ENCODE measurements at places on chromosomes 16 and 17.

DNA sequence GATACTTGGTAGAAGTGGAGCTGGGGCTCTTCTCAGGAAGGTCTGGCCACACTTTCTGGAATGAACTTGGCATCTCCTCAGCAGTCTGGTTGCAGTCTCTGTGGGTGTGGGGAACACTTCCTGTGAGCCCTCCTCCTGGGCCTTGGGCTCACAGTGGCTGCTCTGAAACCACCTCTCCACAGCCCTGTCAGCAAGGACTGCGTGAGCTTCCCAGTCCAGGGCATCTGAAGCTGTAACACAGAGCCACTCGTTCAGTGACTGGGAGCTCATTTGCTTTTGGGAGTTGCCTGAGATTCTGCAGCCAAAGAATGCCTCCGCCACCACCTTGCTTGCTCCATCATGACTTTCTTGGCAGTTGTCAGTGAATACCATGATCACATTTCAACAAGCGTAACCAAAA, 60.0 kb downstream of the CLEC16A start:
- DNase-seq: no peak

DNA sequence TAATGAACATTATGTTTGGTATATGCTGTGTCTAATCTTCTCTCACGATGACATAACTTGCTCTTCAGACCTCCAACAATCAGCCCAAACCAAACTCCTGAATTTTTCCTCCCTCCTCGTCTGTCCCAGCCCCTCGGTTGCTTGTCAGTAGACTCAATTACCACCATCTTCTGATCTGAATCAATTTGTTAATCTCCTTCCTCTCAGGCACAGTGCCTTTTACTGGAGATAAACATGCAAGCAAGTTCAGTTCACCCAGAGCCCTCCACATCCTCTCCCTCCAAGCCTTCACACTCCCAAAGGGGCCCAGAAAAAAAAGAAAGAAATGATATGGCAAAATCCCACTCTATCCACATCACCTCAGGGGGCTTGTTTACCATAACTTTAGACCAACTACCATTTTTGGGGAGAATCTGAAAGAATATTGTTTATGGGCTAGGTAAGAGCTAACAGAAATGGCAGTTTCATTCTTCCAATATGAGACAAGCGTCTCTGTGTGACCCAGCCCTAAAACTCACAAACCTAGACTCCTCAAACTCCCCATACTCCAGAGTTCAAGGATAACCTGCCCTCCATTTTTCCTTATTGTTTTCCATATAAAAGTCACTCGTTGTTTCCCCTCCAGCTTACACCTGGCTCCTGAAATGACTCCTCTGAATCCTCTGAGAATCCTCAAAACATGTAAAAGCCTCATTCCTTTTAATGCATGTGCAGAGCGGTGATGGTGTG, 1.5 kb downstream of the TEX2 start:
- no peak for DNase-seq

- no peak for DNase-seq
Measured at GRCh38 chr16:57735755-57736418, at the start of gene KATNB1. Gene KATNB1, plus strand, starts transcription at chr16:57735770. Its CDS starts 1,474 bp downstream, at chr16:57737244.

DNA sequence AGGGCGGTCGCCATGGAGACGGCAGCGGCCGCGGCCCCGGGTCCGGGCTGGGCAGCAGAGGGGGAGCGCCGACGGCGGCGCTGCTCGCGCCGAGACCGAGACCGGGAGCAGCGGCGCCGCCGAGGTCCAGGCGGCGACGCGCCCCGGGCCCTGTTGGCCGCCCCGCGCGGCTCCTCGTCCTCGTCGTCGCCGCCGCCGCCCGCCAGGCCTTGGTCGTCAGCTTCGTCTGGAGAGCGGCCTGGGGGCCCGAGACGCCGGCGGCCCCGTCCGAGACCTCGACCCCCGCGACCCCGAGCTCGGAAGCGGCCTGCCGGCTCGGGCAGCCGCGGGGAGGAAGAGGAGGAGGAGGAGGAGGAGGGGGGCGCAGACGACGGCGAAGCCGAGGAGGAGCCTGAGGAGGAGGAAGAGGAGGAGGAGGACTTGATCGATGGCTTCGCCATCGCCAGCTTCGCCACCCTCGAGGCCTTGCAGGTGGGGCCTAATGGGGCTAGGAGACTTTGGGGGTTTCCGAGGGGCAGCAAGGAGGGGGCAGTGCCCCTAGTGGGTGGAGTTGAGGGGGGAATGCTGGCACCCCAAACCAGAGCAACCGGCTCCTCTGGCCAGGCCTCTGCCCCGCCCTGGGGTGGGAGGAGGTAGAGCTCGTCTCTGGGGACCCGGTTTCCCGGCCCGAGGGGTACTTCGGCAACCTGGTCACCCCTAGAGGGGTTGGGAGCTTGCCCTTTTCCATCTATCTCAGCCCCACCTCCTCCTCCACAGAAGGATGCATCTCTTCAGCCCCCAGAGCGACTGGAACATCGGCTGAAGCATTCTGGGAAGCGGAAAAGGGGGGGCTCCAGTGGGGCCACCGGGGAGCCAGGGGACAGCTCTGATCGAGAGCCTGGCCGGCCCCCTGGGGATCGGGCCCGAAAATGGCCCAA, 1.5 kb downstream of the FBRS start:
- DNase-seq: peak; percentile 25

DNA sequence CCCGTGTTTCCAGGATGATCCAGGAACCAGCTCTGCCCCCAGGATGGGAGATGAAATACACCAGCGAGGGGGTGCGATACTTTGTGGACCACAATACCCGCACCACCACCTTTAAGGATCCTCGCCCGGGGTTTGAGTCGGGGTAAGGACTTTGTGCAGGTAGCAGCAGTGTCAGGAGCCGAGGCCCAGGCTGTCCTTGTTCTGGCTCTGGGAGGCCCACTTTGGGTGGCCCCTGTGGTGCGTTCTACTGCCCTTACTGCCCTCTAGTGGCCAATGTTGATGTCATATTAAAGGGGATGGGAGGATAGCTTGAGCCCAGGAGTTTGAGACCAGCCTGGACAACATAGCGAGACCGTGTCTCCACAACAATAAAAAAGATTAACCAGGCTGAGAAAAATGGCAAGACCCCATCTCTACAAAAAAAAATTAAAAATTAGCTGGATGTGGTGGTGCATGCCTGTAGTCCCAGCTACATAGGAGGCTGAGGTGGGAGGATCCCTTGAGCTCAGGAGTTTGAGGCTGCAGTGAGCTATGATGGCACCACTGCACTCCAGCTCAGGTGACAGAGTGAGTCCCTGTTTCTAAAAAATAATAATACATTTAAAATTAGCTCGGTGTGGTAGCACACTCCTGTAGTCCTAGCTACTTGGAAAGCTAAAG, 20.9 kb upstream of the CLEC18A start:
- peak; percentile 40 for DNase-seq

DNA sequence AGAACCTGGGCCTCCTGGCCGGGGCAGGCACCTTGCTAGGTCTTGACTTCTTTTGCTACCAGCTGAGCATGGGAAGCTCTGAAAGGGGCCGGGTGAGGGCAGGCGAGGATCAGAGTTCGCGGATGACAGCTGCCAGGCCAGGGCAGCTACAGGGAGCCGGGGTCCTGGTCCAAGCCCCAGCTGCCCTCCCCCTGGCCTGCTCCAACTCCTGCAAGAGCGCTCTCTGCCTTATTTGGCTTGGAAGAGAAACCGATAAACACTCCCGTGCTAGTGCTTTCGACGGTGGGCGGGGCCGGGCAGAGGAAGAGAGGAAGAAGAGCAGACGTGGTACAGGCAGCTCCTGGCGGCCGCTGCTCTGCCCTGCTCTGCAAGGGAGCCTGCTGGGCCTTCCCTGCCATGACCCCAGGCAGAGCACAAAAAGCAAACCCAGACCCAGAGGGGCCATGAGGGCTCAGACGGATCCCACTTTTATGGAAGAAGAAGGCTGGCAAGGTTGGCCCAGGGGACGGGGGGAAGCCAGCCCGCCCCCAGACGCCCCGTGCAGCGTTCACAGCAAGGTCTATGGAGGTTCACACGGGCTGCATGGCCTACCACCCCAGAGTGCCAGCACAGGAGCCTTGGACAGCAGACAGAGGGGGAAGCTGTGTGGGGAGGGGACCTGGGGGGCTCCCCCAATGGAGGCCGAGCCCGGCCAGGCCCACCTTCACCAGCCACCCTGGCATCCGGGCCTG, 25.6 kb downstream of the PIEZO1 start:
- no peak for DNase-seq

DNA sequence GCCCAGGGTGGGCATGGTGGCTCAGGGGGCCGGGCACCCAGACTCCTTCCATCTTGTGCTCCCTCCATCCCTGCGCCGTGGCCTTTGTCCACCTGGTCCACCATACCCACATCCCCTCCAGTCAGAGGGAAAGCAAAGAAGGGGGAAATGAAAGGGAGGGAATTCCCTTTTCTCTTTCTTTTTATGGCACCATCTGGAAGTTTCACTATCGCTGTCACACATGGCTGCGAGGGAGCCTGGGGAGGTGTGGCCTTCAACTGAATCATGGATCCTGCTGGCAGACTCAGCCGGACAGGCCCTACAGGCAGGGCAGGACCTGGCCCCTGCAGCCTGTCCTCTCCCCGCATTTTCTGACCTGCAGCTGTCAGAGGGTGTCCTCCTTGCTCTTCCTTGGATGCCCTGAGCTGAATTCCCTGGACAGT, 6.2 kb downstream of the SLC12A3 start:
- no peak for DNase-seq

- DNase-seq: no peak
Measured at GRCh38 chr17:17348872-17349723, 45.9 kb downstream of the NT5M start.

DNA sequence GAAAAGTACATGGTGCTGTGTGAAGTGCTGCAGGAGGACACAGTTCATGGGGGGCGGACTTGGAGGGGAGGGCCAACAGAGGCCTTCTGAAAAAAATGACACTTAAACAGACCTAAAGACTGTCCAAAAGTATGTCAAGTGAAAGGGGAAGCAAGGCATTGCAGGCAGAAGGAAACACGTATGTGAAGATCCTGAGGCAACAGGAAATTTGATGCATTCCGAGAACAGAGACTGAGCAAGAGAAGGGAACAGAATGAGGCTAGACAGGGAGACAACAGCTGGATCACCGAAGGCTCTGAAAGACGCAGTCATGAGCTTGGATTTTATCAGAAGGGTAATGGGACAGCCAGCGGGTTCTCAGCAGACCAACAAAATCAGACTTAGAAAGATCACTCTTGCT, 1.1 kb downstream of the IFT20 start:
- DNase-seq: no peak

DNA sequence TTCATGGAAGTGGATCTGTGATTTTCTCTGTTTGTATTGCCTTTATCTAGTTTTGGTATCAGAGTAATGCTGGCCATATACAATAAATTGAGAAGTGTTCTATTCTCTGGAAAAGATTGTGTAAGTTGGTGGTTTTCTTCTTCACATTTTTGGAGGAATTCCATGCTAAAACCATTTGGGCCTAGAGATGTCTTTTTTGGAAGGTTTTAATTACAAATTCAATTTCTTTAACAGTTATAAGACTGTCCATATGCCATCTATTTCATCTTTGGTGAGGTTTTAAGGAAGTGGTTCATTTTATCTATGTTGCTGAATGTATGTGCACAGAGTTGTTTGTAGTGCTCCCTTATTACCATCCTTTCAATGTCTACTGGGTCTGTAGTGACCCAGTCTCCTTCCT, 46.0 kb downstream of the CACNG1 start:
- DNase-seq: no peak

- no peak for DNase-seq
Measured at GRCh38 chr17:36650096-36650775, 48.9 kb downstream of the MRM1 start.
